ENCODE measurements at places on chromosomes 3 and 15.

DNA sequence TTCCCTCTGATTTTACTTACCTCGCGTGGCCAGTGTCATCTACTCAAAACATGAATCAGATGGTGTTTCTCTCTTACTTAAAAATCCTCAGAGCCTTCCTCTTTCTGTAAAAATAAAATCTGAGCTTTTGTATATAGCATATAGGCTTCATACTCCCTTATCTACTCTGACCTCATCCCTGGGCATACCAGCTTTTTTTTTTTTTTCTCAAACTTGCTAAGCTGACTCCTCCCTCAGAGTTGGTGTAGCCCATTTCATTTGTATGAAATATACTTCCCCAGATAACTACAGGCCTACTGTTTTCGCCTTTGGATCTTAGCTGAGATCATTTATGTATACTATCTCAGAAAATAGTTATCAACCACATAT lies 648.9 kb upstream of the ALCAM start:
- no peak for DNase-seq

DNA sequence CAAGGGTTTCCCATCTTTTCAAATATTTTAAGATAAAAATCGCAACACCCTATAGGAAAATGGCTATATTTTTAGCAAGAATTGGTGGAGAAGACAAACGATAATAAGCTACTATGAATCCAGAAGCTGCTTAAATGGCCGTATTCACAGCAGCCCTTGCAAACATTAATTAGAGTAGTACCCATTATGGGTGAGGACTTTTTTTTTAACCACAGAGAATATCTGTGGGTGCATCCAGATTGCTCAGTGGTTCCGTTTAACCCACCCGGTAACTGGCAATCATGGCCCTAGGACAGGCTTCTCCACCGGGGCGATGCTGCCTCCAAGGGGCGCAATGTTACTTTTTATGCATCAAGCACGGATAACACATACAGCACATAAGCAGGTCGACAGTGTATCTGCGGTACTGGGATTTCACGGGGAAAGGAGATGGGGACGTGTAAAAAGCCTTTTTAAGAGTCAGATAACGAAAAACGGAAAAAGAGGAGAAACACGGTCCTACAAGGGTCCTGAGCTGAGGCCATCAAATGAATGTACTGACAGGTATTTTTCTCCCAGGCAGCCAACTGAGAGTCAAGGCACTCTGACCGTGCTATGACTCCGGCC lies 968 bp upstream of the TMEM266 start:
- DNase-seq: peak; percentile 26

GRCh38 chr3:175486255-175486654 lies 627.1 kb downstream of the NAALADL2 start:
- DNase-seq: no peak

GRCh38 chr3:188594139-188594538 lies 440.2 kb downstream of the LPP start:
- no peak for DNase-seq

DNA sequence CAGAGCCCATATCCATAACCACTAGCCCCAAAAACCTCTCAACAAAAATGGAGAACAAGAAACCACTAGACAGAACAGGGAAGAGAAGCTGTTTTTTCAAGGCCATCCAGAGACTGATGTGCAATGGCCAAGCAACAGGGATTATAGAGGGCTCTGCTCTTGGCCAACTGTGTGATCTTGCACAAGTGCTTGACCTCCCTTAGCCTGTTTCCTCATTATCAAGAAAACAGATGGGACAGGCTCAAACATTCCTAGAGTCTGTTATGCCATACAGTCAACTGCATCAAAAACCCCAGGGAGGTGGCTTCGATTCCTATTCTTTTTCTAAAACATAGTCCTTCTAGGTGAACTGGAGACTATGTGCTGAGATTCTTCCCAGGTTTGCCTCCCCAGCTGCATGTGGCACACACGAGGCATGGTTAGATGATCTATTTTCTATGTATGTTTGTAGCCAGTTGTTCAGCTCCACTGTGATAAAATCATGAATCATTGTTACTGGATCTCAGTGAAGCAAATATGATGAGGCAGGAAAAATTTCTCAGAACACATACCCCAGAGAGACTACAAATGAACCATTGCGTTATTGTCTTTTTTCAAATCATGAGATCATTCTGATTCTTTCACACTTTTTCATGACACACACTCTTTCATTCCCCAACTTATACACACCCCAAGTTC lies 132.9 kb upstream of the TGFBR2 start:
- no peak for DNase-seq

- DNase-seq: no peak
Observed at GRCh38 chr3:177448987-177449359, 251.7 kb upstream of the TBL1XR1 start.

- no peak for DNase-seq
Observed at GRCh38 chr3:127064391-127065137, 81.6 kb downstream of the PLXNA1 start.

GRCh38 chr15:67420137-67420536 lies 100.8 kb upstream of the C15orf61 start:
- DNase-seq: no peak

DNA sequence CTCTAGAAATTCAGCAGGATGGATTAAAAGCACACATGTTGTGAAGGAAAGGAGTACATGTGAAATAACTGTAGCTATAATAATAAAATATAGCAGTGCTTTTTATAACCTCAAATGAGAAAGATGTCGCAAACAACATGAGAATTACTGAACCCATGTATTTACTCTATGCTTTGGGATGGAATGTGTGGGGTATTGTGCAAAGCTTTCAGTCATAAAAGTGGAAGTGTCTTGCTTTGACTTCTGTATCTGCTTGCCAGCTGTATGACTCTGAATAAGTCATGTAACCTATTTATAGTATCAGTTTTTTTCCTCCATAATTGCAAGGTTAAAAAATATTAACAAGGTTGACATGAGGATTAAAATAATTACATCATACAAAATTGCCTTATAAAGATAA lies 519.3 kb upstream of the CADM2 start:
- no peak for DNase-seq

GRCh38 chr15:78810003-78810361 lies 1.3 kb downstream of the ADAMTS7 start:
- DNase-seq: no peak

DNA sequence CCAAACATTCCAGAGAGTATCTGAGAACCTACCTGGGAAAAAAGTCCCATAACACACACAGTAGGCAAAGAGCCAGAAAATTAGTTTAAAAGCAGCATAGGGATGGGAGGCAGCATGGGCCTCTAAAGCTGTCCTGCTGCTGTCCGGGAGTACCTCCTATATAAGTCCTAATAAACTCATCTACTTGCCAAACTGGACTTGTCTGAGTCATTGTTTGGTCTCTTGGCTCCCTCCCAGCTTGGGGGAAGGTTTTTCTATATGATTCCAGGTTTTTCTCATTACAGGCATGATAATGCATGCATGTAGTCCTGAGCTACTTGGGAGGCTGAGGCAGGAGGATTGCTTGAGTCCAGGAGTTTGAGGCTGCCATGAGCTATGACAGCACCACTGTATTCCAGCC lies 17.5 kb upstream of the HACD2 start:
- no peak for DNase-seq

- no peak for DNase-seq
Observed at GRCh38 chr3:10142707-10143560, 1.4 kb downstream of the VHL start.

GRCh38 chr15:69074843-69075224 lies 60.3 kb downstream of the NOX5 start:
- peak; percentile 30 for DNase-seq

DNA sequence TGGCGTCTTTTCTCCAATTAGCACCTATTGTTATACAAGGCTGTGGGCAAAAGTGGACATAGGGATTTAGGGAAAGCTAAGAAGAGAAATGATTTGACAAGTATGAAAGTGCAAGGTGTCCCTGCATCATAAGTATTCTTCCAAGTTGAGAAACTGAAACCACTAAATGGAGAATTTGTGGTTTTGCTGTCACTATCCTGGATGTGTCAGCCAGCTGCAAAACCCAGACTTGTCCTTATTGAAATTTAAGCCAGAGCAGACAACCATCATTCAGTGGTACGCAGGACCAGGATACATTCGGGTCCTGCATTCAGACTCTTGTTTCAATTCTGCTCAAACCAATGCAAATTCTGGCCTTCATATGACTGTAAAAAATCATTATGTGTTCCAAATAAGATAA lies 384.8 kb upstream of the TGFBR2 start:
- DNase-seq: no peak

DNA sequence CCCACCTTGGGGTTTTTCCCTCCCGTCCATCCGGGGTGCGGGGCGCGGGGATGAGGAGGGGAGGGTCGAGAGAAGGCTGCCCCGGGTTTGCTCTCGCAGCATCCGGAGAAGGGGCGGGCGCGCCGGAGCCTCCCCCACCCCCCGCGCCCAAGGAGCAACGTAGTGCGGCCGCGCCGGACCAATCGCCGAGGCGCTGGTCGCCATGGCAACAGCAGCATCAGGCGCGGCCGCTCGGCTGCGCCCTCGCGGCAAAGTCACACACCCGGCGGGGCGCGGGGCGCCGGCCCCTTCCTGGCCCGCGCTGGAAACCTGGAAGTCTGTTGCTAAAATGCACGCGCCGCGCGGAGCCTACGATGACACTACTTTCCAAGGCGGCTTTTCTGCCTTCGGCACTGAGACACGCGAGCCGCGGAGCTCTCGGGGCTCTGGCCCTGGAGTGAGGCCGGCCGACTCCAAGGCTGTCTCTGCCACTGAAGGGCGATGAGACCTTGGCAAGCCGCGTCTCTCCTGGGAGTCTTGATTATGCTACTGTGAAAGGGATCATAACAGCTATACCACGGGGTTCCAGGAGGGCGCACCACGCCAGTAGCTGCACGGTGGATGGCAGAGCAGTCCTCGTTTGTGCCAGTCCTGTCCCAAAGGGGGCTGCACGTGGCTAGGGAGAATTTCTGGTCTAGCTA lies at the start of gene IQSEC1:
IQSEC1 (minus strand) TSS at position 104 of the 680 bp plus-strand sequence. CDS start 415 bp downstream, outside the sequence.
- DNase-seq: no peak

- no peak for DNase-seq
Observed at GRCh38 chr3:143135150-143135549, 15.6 kb downstream of the CHST2 start.

DNA sequence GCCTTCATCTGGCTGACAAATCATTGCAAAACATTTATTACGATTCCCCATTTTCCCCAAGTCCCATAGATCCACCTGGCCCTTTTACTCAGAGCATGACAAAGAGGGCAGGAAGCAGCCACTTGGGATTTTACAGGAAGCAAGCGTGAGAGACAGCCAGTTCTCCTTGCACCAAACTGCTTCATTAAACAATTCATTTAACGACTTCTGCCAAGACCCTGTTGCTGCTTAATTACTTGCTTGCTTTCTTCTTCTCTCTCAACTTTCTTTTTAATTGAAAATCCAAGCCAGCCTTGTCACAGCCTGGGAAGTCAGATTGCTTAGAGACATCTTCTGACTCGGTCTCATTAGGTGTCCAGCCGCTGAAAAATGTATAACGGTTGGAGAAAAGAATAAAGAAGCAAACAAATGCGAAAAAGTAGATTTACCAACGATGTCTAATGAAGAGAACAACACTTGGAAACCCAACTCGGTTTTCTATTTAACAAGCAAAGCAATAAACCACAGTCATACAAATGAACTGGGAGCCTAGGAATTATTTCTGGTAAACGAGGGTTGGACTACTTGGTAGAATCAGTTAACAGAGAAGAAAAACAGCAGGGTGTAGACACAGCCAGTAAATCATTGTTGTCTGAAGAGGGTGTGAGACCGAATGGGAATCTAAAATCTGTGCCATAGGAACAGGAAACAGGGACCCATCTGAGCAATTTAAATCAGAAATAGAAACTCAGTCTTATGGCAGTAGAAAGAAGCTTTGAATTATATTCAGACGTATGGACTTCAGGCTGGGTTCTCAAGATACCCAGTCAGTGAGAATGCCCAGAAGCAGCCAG lies 298.3 kb downstream of the LRRC3B start:
- no peak for DNase-seq
